ENCODE measurements at places on chromosomes 2 and 18. TPM values are rescaled to one million over a fixed set of nuclear protein-coding genes. Genes with fewer than 3 reads are reported as not detected.

Gene GAREM2
- total RNA-seq: 0.63 TPM

Gene GDF7
- 1.5 TPM for total RNA-seq

Gene RTTN
- total RNA-seq: 12.9 TPM

Gene FBLN7
- total RNA-seq: 1.2 TPM

Gene LRRC30
- total RNA-seq: not detected

Gene LYG1
- total RNA-seq: 0.27 TPM

Gene OTOF
- total RNA-seq: 0.09 TPM

Gene MAP3K20
- total RNA-seq: 20.5 TPM

Gene TNFRSF11A
- total RNA-seq: 3.1 TPM

Gene TGFA
- total RNA-seq: 0.38 TPM

Gene GALR1
- not detected for total RNA-seq

Gene UGP2
- total RNA-seq: 54.1 TPM

Gene MOGAT1
- total RNA-seq: not detected

Gene KCNF1
- 0.09 TPM for total RNA-seq

Gene B4GALT6
- total RNA-seq: 4.8 TPM

Gene FOSL2
- total RNA-seq: 57.5 TPM

Gene HNRNPLL
- total RNA-seq: 36.9 TPM

Gene RIT2
- total RNA-seq: not detected

Gene CCDC102B
- total RNA-seq: 2.5 TPM

Gene PTPRM
- 80.9 TPM for total RNA-seq

Gene DSG4
- not detected for total RNA-seq

Gene IL1R2
- 0.19 TPM for total RNA-seq

Gene SKA1
- total RNA-seq: 15.0 TPM

Gene CCDC121
- total RNA-seq: 1.3 TPM

Gene ARHGEF4
- total RNA-seq: 0.09 TPM

Gene CEBPZOS
- 8.6 TPM for total RNA-seq

Gene CCT4
- 238 TPM for total RNA-seq
